ENCODE measurements at places on chromosomes 11 and 22.

GRCh38 chr11:109739379-109739778, 317.4 kb downstream of the C11orf87 start:
- H3K36me3 ChIP-seq: no peaks in the 10 kb centered on the region
- H3K4me1 ChIP-seq: no peaks in the 10 kb centered on the region
- H3K4me3 ChIP-seq: no peak overlapping the region
- no peak for DNase-seq

DNA sequence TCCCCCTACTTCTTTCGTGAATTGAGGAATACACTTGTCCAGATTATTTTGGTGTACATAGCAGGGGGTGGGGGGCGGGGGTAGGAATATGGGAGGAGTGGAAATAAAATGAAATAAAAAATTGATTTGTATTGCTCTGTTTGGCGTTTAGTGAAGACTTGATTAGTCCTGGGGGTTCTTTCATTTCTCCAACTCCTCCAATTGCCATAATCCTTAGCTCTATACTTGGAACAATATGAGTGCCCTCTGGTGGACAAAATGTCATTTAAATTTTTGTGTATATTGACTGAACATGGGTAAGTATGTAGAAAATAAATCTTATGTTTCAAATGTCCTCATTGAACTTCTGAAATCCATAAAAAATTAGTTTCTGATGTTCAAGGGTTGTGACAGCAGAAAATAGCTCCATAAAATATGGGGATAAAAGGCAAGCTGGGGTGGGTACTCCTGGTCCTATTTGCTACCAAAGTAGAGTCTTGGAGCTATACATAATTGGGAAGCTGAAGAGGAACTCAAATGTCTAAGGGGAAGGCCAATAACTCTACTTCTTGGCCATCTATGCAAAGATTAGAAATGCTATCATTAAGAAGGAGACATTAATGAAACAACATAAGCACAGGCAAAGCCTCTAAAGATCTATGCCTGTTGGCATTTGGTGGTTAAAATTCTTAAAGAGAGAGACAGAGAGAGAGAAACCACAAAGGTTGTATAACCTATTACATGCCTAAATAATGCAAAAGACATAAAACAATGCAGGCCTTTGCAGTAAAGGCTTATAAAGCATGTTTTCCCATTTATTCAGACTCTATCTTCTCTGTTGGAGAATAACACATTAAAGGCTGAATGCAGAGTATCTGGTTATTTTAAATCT, 421.6 kb downstream of the METTL15 start:
- H3K36me3 ChIP-seq: no peaks in the 10 kb centered on the region
- DNase-seq: no peak
- no peaks in the 10 kb centered on the region for H3K4me1 ChIP-seq
- no peak overlapping the region for H3K4me3 ChIP-seq
- no peak overlapping the region for H3K27ac ChIP-seq

GRCh38 chr22:30422481-30423300, 2.9 kb upstream of the MTFP1 start:
- peak overlapping the region; percentile 98 for H3K27ac ChIP-seq
- H3K4me1 ChIP-seq: peaks cover 31% of the 10 kb centered on the region
- DNase-seq: peak; percentile 78

GRCh38 chr11:116500947-116501602, 271.7 kb downstream of the BUD13 start:
- no peak for DNase-seq
- no peak overlapping the region for H3K4me3 ChIP-seq
- H3K27ac ChIP-seq: no peak overlapping the region
- no peaks in the 10 kb centered on the region for H3K4me1 ChIP-seq

DNA sequence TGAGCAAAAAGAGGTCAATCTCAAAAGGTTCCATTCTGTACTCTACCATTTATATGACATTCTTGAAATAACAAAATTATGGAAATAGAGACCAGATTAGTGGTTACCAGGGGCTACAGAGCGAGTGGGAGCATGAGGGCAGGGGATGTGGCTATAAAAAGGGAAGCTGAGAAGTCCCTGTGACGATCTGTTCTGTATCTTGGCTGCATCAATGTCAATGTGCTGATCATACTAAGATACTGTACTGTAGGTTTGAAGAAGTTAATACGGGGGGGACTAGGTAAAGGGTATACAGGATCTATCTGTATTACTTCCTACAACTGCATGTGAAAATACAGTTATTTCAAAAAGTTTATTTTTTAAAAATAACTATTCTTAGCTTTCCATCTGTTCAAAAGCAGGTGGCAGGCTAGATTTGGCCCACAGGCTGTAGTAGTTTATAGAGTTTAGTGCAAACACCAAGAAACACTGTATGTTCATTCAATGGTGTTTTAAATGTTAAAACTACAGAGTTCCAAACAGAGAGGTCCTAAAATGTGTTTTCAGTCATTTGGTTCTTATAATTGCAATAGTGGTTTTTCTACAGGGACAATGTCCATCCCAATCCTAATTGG, 78.2 kb downstream of the SMCO4 start:
- no peaks in the 10 kb centered on the region for H3K36me3 ChIP-seq
- no peaks in the 10 kb centered on the region for H3K27me3 ChIP-seq
- no peak overlapping the region for H3K4me3 ChIP-seq
- DNase-seq: no peak
- H3K27ac ChIP-seq: no peak overlapping the region
- H3K4me1 ChIP-seq: no peaks in the 10 kb centered on the region
